ENCODE measurements at places on chromosomes 1 and 21. TPM values are rescaled to one million over a fixed set of nuclear protein-coding genes. Genes with fewer than 3 reads are reported as not detected.

PLEKHN1 gene
- 11.9 TPM for total RNA-seq

CGN gene
- 113 TPM for total RNA-seq

INPP5B gene
- total RNA-seq, result 21.5 TPM

C1orf116 gene
- 106 TPM for total RNA-seq

DNA sequence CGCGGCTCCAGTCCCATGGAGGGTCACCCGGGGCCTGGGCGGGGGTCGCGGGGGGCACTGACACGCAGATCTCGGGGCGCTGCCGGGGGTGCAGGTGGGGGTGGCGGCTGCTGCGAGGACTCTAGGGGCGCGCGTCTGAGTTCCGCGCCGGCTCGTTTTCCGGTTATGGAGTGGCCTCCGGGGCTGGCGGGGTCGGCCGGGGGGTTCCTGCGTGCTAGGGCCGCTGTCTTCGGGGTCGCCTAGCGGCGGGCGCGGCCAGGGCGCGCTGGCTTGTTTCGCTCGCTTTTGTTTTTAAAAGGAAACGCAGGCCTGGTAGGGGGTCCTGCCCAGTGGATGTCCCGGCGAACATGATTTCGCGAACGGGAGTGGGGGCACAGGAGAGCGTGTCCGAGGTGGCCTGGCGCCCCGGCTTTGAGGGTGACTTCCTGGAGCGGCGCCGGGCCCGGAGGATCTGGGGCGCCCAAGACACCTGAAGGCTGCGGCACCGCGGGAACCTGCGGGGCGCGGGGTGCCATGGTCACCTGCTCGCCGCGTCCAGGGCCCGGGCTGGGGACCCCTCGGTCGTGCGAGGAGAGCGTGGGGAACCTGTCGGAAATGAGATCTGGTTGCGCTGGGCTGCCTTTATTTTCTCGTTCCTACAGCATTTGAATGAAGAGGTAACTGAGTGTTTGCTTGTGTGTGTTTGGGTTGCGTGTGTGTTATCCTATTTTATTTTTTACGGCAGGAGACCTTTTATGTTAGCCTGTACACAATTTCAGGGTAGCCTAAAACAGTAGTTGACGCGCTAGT lies 618 bp downstream of the ETS2 start:
- H3K27me3 ChIP-seq, result no peaks in the 10 kb centered on the region
- peaks cover 48% of the 10 kb centered on the region for H3K4me1 ChIP-seq
- peak overlapping the region; percentile 85 for H3K4me3 ChIP-seq
- no peak for DNase-seq

- peak overlapping the region; percentile 7 for H3K27ac ChIP-seq
- DNase-seq, result peak; percentile 30
- peaks cover 43% of the 10 kb centered on the region for H3K4me1 ChIP-seq
- H3K36me3 ChIP-seq, result peaks cover 8% of the 10 kb centered on the region
- H3K27me3 ChIP-seq, result no peaks in the 10 kb centered on the region
Observed at GRCh38 chr1:115430441-115431158, 92.6 kb upstream of the NGF start.

DNA sequence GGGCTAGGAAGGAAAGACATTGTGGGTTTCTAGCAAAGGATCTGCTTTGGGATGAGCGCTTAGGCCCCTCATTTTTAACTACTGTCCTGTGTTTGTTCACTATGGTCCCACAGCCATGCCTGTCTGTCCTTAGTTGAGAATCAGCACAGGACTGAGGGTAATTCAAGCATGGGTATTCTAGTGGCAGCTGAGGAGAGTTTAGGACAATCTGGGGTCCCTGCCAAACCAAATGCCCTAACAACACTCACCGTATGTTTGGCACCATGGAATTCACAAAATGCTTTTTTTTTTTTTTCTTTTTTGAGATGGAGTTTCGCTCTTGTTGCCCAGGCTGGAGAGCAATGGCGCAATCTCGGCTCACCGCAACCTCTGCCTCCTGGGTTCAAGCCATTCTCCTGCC lies 10.4 kb downstream of the ARHGEF11 start:
- peaks cover 30% of the 10 kb centered on the region for H3K4me1 ChIP-seq
- no peaks in the 10 kb centered on the region for H3K27me3 ChIP-seq
- no peak overlapping the region for H3K4me3 ChIP-seq
- no peak for DNase-seq
- H3K27ac ChIP-seq, result no peak overlapping the region
- no peaks in the 10 kb centered on the region for H3K36me3 ChIP-seq

GRCh38 chr1:111977378-111977777 lies 12.1 kb downstream of the KCND3 start:
- no peak for DNase-seq
- no peaks in the 10 kb centered on the region for H3K4me1 ChIP-seq
- no peak overlapping the region for H3K4me3 ChIP-seq
- H3K27ac ChIP-seq, result no peak overlapping the region
- H3K36me3 ChIP-seq, result no peaks in the 10 kb centered on the region

DNA sequence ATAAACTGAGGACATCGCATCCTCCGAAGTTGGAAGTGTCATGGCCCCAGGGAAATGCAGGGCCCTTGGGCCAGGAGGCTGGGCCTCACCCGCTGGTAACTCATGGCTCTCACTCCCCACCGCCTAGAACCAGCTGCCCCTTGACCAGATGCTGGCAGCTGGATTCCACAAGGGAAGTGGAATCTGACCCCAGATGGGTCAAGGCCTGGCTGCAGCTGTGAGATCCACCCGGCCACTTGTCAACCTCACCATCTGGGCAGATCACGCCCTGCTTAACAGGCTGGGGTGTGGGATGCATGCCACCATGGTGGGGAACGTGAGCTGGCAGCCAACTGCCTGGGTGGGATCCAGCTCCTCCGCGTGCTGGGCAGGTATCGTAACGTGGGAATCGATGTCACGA lies 25.5 kb downstream of the KCNAB2 start:
- no peak overlapping the region for H3K27ac ChIP-seq
- H3K4me3 ChIP-seq, result no peak overlapping the region
- H3K36me3 ChIP-seq, result no peaks in the 10 kb centered on the region

DNA sequence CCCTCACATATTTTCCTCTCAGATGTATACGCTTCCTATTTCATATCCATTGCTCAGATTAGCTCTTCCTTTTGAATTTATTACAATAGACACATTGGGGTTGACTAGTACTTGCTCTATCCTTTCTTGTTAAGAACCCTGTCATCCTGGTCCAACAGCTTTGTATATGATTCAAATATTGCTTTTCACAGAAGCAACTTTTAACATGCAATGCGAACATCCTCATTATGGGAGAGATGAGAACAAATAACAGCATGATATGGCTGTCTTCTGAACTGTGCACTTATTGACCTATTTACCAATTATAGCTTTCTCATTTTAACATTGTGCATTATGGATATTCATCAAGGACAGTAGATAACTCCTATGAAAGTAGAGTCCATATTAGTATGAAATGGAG lies 510.8 kb downstream of the PTPRC start:
- no peak overlapping the region for H3K27ac ChIP-seq
- no peaks in the 10 kb centered on the region for H3K27me3 ChIP-seq
- H3K36me3 ChIP-seq, result no peaks in the 10 kb centered on the region
- no peaks in the 10 kb centered on the region for H3K4me1 ChIP-seq
- DNase-seq, result no peak
- H3K4me3 ChIP-seq, result no peak overlapping the region

- peak; percentile 53 for DNase-seq
- no peaks in the 10 kb centered on the region for H3K36me3 ChIP-seq
- H3K27me3 ChIP-seq, result no peaks in the 10 kb centered on the region
- H3K4me1 ChIP-seq, result peaks cover 30% of the 10 kb centered on the region
Observed at GRCh38 chr1:162856260-162856659, 4.7 kb downstream of the CCDC190 start.

- DNase-seq, result peak; percentile 88
- H3K27ac ChIP-seq, result peak overlapping the region; percentile 77
- peak overlapping the region; percentile 34 for H3K4me3 ChIP-seq
- no peaks in the 10 kb centered on the region for H3K27me3 ChIP-seq
- H3K4me1 ChIP-seq, result peaks cover 44% of the 10 kb centered on the region
Observed at GRCh38 chr1:23562137-23562876, 3.0 kb upstream of the ID3 start.

- DNase-seq, result no peak
- H3K27me3 ChIP-seq, result no peaks in the 10 kb centered on the region
- H3K4me3 ChIP-seq, result no peak overlapping the region
- H3K36me3 ChIP-seq, result peaks cover 24% of the 10 kb centered on the region
Observed at GRCh38 chr1:180505732-180506335, 3.5 kb upstream of the ACBD6 start.

GRCh38 chr1:42797979-42798378 lies 13.2 kb downstream of the TMEM269 start:
- H3K27ac ChIP-seq, result no peak overlapping the region
- DNase-seq, result no peak
- no peaks in the 10 kb centered on the region for H3K36me3 ChIP-seq
- H3K4me1 ChIP-seq, result no peaks in the 10 kb centered on the region
- no peaks in the 10 kb centered on the region for H3K27me3 ChIP-seq

DNA sequence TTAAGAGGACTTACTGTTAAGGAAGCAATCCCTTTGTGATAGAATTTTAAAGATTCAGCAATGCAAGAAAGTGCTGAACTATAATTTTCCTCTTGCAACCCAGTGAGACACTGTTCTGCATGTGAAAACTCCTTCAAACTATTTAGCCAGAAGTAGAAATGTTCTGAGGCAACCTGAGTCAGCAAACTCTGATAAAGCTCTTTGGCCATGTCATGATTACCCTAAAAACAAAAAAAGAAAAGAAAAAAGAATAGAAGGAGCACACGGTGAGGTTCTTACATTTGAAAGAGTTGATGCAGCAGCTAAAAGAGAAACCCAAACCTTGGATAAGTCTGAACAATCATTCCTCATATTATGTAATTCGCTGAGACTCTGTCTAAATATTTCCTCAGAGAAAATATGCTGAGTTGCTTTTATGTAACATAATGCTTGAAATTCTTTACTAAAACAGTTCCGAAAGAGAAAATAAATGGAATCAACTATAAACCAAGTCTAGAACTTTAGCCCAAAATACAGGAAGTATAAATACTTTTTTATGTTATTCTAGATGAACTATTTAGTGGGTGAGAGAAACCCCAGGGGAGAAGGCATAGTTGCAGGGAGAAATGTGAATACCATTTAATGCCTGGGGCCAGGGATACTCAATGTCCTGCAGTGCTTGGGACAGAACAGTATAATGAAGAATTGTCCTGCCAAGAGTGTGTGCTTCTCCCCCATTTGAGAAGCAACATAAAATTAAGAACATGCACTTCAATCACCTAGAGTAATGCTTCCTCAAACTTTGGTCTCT lies 60.0 kb downstream of the INTS7 start:
- DNase-seq, result no peak
- H3K27ac ChIP-seq, result no peak overlapping the region
- no peaks in the 10 kb centered on the region for H3K27me3 ChIP-seq
- peaks cover 15% of the 10 kb centered on the region for H3K36me3 ChIP-seq
- H3K4me1 ChIP-seq, result no peaks in the 10 kb centered on the region

DNA sequence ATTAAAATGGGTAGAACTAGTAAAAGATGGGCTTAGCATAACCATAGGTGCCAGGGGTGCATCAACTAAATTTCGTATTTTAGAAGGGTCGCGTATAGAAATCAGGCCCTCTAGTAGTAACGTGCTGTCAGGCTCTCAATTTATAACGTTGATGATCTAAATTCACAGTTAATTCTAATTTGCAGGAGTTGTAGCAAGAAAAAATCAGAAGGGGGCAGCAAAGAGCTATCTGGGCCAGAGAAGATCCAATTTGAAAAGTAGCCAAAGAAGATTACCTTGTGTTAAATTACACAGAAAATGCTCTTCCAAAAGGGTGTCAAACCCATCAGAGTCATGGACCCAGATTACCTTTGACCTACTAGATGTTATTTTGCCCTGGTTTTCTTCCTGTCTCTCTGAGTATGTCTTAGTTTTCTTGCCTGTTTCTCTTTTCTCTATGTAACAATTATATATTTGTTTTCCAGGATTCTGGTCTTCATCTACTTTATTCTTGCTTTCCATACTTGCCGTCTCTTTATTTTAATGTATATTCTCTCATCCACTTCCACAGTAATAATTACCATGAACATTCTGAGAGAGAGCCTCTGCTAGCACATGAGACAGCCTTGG lies 1030.9 kb downstream of the AMY1C start:
- no peaks in the 10 kb centered on the region for H3K36me3 ChIP-seq
- H3K27ac ChIP-seq, result no peak overlapping the region
- H3K4me1 ChIP-seq, result no peaks in the 10 kb centered on the region
- H3K4me3 ChIP-seq, result no peak overlapping the region
- H3K27me3 ChIP-seq, result no peaks in the 10 kb centered on the region
